ENCODE measurements at places on chromosomes 12 and 14. TPM values are rescaled to one million over a fixed set of nuclear protein-coding genes. Genes with fewer than 3 reads are reported as not detected.

DNA sequence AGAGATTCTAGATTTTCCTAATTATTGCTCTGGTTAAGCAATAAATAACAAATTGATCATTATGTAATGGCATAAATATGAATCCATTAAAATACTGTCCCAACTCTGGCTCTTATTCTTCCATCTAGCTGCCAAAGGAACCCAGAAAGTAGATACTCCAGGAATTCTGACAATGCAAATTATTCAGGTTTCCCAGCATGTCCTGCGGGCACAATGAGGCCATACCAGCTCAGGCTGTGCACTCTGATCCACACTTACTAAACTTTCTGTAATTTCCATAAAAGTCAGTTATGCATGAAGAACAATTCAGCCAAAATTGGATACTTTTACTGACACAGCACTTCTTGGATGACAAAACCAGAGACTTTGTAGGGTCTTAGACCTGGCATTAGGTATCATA is 576.3 kb downstream of the KCNH5 start:
- no peaks in the 10 kb centered on the region for H3K36me3 ChIP-seq
- no peak overlapping the region for H3K27ac ChIP-seq
- no peak for DNase-seq
- no peak overlapping the region for H3K4me3 ChIP-seq
- no peaks in the 10 kb centered on the region for H3K27me3 ChIP-seq
- no peaks in the 10 kb centered on the region for H3K4me1 ChIP-seq

GRCh38 chr12:75917715-75918114 is 113.9 kb downstream of the PHLDA1 start:
- H3K4me1 ChIP-seq = peaks cover 4% of the 10 kb centered on the region
- no peak for DNase-seq
- H3K27me3 ChIP-seq = no peaks in the 10 kb centered on the region
- H3K36me3 ChIP-seq = no peaks in the 10 kb centered on the region
- no peak overlapping the region for H3K4me3 ChIP-seq
- no peak overlapping the region for H3K27ac ChIP-seq

GRCh38 chr14:39426605-39427004 is 5.6 kb downstream of the FBXO33 start:
- no peaks in the 10 kb centered on the region for H3K36me3 ChIP-seq
- H3K4me3 ChIP-seq = no peak overlapping the region
- no peaks in the 10 kb centered on the region for H3K4me1 ChIP-seq

- no peak for DNase-seq
- no peaks in the 10 kb centered on the region for H3K4me1 ChIP-seq
- no peaks in the 10 kb centered on the region for H3K27me3 ChIP-seq
- H3K36me3 ChIP-seq = no peaks in the 10 kb centered on the region
These were observed 445.2 kb downstream of the NAV3 start for GRCh38 chr12:78275886-78276285.

DNA sequence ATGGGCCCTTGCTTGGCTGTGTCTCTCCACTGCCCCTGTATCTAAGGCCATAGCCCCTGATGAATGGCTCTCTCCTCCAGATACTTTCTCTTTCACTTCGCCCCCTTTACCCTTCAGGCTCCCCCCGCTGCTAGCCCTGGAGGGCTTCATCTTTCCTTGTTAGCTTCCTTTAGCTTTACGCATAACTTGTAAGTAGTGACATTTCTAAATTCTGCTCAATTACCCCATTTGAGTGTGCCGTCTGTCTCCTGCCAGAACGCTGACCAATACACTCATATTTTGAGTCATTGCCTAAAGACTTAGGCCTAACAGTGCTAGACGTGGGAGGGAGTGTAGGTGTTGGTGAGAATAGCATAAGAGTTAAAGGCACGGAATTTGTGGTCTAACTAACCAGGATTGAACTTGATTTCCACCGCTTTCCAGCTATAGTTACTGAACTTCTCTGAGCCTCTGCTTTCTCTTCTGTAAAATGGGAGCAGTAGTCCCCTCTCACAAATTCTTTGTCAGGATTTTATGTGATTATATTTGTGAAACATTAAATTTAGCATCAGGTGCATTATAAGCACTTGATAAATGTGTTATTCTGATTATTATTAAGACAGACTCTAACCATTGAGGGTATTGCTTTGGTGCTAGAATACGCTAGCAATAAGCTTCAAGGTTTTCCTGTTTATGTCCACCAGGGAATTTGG is 129.3 kb downstream of the ZFP36L1 start:
- no peaks in the 10 kb centered on the region for H3K36me3 ChIP-seq
- no peaks in the 10 kb centered on the region for H3K4me1 ChIP-seq
- DNase-seq = no peak
- no peaks in the 10 kb centered on the region for H3K27me3 ChIP-seq
- H3K27ac ChIP-seq = no peak overlapping the region

DNA sequence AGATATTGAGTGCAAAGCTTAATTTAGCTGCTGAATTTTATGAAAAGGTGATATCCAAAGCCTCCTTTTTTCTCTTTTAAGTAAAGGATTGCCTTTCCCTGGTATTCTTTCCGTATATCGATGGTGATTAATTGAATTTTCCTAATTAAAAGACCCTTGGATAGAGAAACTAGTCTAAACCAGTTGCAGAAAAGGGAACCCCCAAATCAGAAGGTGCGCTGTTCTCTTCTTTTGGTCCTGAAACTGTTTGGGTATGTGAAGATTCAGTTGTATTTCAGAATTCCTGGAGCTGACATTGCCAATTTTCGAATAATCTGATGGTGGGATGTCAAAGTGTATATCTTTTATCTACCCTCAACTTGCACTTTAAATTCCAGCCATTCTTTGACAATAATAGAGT is 1.9 kb downstream of the GPHN start:
- H3K27me3 ChIP-seq = no peaks in the 10 kb centered on the region
- H3K4me3 ChIP-seq = peak overlapping the region; percentile 74
- no peak for DNase-seq
- H3K27ac ChIP-seq = no peak overlapping the region

DNA sequence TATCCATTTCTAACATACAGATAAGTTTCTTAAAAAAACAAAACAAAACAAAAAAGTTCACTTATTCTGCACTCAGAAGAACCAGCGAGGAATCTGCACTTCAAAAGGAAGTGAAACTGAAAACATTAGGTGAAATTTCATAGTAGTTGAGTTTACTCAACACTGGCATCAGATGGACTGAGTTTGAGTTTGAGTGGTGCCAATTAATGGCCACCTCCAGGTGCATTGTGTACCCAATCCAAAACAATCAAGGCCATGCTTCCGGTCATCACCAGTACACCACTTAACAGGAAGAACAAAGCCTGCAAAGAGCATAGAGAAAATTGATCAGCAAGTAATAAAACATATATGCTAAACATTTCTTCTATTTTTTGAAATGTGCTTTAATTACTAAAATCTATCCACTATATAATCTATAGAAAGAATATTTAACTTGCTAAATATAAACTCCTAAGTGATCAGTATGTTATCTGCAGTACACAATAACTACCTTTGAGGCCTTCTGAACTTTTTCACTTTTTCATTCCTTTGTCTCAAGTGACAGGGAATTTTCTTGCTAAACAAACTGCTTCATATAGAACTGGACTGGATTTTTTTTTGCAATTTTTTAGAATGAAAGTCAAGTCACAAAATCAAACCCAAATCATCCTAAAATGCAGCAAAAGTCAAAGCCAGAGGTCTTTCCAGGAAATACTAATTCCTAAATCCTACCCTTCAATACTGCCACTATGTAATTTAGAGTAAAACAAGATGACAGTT is 11.5 kb downstream of the SLC38A2 start:
- no peaks in the 10 kb centered on the region for H3K4me1 ChIP-seq
- no peaks in the 10 kb centered on the region for H3K36me3 ChIP-seq
- no peak overlapping the region for H3K27ac ChIP-seq
- H3K27me3 ChIP-seq = no peaks in the 10 kb centered on the region

DNA sequence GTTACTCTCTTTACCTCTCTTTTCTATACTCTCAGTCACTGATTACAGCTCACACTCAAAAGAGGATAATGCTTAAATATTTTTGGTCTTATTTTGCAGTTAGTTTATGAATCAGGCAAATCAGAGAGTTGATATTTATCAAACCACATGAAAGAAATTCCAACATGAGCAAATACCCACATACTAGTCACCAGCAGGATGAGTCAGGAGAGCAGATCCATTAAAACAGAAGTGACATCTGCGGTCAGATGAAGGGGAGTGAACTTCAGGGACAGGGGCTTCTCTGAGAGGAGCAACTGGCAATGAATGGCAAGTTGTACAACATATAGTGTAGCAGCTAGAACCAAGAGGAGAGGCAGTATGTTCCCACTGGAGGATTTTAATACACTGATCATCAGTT is 258.7 kb downstream of the SYT10 start:
- no peaks in the 10 kb centered on the region for H3K4me1 ChIP-seq
- H3K4me3 ChIP-seq = no peak overlapping the region
- no peaks in the 10 kb centered on the region for H3K27me3 ChIP-seq
- DNase-seq = no peak

DNA sequence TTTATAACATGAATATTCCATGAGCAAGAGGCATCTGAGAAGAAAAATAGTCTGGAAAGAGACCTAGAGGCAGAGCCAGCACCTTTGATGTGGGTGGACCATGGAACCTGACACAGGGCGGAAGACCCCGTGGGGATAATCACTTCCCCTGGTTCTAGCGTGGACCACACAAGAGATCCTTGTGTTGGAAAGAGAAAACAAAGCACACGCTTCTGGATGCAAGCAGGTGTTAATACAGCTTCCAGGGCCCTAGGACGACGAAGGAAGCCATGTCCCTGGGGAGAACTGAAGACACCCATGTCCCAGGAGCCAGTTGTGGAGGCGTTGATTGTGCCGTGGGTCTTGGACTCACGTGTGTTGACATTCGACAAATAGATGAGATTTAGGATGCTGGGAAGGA is 102.9 kb downstream of the ADGRD1 start:
- H3K27me3 ChIP-seq = no peaks in the 10 kb centered on the region
- no peaks in the 10 kb centered on the region for H3K4me1 ChIP-seq
- DNase-seq = no peak

DNA sequence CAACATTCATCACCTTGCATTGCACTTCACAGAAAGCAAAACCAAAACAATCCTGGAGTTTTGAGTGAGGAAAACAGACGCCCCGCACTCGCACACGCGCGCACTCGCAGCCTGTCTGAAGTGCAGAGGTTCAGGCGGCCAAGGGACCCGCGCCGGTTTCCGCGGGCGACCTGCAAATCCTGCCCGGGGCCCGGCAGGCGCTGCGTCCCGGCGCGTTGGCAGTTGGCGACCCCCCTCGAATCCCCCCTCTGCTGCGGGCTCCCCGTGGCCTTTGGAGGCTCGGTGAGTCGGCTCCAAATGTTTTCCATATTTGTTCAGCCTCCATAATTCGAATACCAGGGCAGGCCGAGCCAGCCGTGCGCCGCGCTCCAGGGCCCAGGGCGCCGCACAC is at the start of gene SSPN:
TSS of gene SSPN (plus strand) at position 324 of the 391 bp plus-strand sequence. CDS start 100 bp downstream, outside the sequence.
- H3K27me3 ChIP-seq = no peaks in the 10 kb centered on the region
- H3K36me3 ChIP-seq = no peaks in the 10 kb centered on the region
- H3K4me1 ChIP-seq = peaks cover 4% of the 10 kb centered on the region
- peak within 1 kb of the TSS; percentile 39 for H3K4me3 ChIP-seq
- H3K27ac ChIP-seq = peak within 1 kb of the TSS; percentile 35
- DNase-seq = peak; percentile 82

- H3K36me3 ChIP-seq = no peaks in the 10 kb centered on the region
- H3K4me3 ChIP-seq = no peak overlapping the region
- no peaks in the 10 kb centered on the region for H3K27me3 ChIP-seq
- no peaks in the 10 kb centered on the region for H3K4me1 ChIP-seq
- no peak for DNase-seq
These were observed 35.7 kb downstream of the RTL1 start for GRCh38 chr14:100867631-100868315.

DNA sequence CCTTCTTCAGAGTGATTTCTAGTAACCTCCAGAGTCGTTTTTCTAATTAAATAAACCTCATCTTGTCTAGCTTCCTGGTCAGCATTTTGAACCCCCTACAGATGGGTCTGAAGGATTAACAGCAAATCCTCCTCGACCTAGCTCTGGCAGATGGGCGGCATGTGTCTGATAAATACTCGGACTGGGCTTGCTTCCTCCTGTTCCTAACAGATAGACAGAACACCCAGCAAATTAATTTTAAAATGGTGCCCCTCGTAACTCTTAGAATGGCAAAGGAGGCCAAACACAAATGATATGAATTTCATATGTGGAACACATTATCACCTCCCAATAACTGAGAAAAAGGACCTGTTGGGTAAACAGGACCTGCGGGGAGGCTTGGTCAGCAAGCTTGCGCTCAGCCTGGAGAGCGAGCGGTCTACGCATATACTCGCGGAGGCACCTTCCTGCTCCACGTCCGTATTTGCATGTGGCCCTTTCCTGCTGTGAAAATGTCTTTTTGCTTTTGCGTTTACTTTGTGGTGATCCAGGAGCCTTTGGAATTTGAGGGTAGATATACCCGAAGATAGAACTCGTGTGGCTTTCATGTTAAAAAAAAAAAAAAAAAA is 79.6 kb downstream of the OTX2 start:
- H3K4me1 ChIP-seq = no peaks in the 10 kb centered on the region
- DNase-seq = no peak
- H3K36me3 ChIP-seq = no peaks in the 10 kb centered on the region
- H3K27me3 ChIP-seq = peaks cover 3% of the 10 kb centered on the region

DNA sequence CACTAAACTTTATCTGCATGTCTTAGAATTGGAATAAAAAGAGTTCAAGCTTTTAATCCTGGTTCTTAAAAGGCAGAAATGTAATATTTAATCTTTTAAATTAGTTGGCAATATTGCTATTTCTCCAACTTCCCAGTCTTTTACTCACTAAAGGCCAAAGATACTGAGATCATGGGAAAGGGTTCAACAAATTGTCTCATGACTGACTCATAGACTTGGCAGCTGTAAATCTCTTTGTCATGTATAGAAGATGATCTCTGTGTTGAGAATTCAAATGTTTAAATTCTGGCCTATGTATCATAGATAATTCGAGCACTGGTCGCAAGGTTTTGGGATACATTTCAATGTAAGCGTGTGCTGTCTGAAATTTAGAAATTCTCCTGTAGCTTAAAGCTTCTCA is 40.1 kb upstream of the STRAP start:
- no peak overlapping the region for H3K4me3 ChIP-seq
- H3K4me1 ChIP-seq = no peaks in the 10 kb centered on the region
- DNase-seq = no peak
- no peaks in the 10 kb centered on the region for H3K27me3 ChIP-seq
- no peak overlapping the region for H3K27ac ChIP-seq

Gene RAPGEF3
- 2.7 TPM for polyA plus RNA-seq

Gene KRT77
- 0.01 TPM for polyA plus RNA-seq

Gene SLC17A8
- polyA plus RNA-seq = 5.6 TPM

Gene SLC38A4
- 0.22 TPM for polyA plus RNA-seq

Gene SPIC
- 0.10 TPM for polyA plus RNA-seq

Gene BEST3
- polyA plus RNA-seq = 0.19 TPM

Gene GUCY2C
- 34.9 TPM for polyA plus RNA-seq

Gene SLCO1A2
- 0.01 TPM for polyA plus RNA-seq

Data from small intestine (tissue), 16 donors.